Gastrocnemius medialis (tissue), 4 donors: ENCODE measurements at places on chromosomes 13 and 19.

DNA sequence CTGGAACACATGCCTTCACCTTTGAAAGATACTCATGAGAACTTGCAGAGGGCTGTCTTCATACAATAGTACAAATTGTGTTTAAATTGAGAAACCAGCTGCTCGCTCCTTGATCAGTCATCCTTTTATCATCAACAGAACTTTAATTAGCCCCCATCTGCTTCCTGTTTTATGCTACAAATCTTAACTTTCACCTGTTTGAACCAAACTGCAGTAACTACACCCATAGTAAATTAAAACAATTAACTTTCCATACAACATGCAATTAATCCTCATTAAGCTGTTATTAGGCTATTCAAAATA, 85.2 kb downstream of the FOXO1 start:
- no peak for DNase-seq

- no peak for DNase-seq
Measured at GRCh38 chr13:45456196-45456972, 8.4 kb upstream of the COG3 start.

GRCh38 chr19:58380037-58380661, 681 bp downstream of the ZNF837 start:
- DNase-seq = no peak

DNA sequence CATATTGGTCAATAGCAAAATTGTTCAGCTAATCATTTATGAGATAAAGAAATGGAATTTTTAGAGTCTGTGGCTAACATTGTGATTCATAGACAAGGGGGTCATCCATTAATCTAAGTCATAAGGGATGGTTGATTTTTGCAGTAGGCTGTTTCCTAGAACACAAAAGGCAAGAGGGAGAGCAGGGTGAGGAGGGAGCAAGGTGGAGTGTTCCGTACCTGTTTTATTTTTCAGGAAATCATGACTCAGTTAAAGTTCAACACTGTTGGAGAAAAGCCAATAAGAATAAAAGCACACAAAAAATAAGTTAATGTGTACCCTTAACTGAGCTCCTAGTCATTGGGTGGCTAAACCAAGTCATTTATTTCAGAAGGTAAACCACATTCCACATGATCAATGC, 512.4 kb upstream of the ATXN8OS start:
- no peak for DNase-seq

- DNase-seq = no peak
Measured at GRCh38 chr13:110841846-110842245, 73.0 kb downstream of the ANKRD10 start.

DNA sequence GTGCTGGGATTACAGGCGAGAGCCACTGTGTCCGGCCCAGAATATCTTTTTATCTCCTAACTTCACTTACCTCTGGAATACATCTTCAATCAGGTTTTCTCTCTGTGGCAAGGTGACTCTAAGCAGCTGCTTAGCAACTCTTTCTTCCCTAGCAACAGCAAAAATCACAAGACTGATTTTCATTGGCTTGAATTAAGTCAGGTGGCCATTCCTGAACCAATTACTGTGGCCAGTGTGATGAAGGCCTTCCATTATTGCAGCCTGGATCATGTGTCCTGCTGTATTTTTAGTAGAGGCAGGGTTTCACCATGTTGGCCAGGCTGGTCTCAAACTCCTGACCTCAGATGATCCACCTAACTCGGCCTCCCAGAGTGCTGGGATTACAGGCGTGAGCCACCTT, 9.0 kb upstream of the LTBP4 start:
- DNase-seq = no peak

GRCh38 chr13:50320271-50320862, 305.1 kb downstream of the KCNRG start:
- no peak for DNase-seq

DNA sequence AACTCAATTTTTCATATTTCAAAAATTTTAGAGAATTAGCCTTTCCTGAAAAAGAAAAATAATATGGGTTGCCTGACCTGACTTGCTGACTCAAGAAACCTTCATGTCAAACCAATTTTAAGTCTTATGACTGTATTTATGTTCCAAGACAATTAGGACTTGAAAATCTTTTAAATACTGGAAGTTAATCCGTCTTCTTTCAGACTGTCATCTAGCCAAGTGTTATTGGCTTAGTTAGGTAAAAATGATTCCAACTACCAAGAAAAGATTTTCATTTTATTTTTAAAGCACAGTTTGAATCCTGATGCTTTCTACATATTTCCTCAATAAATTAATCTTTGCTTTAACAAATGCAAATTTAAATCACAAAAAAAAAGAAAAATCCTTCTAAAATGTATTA, 337.6 kb downstream of the SLITRK6 start:
- DNase-seq = no peak
